Fibroblast of skin of abdomen (primary cell): ENCODE measurements at places on chromosomes 4 and X.

DNA sequence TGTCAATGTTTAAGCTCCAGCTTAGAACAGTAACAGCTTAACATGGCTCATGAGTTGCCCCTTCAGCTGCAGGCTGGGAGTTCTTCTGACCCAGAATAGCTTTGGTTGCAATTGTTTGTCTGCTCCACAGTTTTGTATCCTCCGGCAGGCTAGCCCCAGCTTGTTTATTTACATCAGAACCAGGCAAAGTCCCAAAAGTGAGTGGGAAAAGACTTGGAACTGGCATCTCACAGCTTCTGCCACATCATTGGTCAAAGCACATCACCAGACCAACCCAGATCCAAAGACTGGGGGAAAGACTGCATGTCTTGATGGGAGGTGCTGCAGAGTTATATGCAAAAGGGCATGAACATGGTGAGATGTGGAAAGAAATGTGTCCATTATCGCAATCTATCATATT lies 231.2 kb upstream of the CPEB2 start:
- DNase-seq = no peak

- DNase-seq = peak; percentile 23
Observed at GRCh38 chr4:95549246-95550114, 707 bp upstream of the UNC5C start.

DNA sequence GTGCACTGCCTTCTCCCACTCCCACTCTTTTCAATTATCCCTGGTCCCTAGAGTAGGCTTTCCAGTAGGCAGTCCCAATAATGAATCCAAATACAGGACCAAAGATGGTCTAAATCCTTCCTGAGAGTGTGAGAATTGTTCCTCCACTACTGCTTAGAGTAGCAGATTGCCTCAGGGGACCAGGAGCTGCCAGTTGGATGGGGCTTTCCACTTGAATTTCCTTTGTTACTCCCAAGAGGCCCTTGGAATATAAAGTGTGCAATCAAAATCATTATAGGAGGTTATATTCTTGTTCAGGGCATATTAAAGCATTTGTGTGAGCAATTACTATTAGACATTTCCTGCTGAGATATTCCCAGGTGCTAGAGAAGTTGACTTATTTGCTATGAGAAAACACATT lies 156.6 kb upstream of the TLL1 start:
- no peak for DNase-seq

DNA sequence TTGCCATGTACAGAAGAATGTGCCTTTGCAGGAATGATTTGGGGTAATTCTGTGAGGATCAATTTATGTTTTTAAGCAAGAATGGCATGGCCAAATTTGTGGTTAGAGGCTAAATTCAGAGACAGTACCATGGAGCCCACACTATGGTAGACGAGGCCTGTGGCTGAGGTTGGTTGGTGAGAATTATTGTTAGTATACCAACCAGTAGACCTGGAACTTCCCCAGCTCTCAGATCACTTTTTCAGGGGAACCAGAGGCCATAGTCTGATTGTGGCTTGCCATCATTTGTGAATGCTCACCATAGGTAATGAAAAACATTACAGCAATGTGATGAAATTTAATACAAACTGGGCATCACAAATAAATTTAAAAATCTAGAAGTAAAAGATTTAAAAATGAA lies 56.3 kb downstream of the SHISA3 start:
- DNase-seq = no peak

DNA sequence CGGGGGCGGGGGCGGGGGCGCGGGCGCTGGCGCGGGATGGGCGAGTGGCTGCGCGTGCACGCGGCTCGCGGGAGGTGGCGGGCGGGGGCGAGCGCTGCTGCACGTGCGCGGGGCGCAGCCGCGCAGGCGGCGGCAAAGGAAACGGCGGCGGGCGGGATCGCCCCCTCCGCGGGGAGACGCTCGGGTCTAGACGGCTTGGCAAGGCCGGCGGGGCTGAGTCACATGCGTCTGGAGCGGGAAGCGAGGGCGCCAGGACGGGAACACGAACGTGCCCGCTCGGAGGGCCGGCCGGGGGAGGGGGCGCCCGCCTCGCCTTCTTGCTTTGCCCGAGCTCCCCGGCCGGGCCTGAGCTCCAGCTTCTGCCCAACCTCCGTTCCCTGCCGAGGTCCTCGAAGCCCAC lies 4.3 kb upstream of the HAUS7 start:
- DNase-seq = peak; percentile 86

DNA sequence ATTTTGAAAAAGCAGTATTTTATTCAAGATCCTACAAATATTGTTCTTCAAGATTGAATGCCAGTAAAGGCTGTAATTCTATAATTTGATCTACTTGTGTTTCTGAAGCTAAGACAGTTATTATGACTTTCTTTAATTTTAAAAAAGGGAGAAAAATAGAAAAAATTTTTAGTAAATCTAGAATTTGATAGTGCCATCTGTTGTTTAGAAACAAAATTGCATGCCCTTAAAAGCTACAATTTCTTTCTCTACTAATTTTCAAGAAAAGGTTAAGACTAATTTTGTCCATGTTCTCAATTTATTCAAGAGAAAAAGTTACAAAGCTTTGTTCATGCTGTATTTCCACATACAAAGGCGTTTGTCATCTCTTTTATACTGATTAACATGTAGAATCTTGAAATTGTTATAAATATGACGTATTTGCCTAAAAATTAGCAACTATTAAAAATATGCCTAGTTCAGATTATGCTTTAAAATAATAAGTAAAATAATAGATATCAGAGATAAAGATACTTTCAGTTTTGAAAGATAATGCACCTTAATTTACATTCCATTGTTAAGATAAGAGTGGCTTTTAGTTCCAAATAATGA lies 25.6 kb upstream of the MMRN1 start:
- DNase-seq = no peak

- peak; percentile 1 for DNase-seq
Observed at GRCh38 chrX:105167233-105167632, 53.3 kb downstream of the TEX13A start.

DNA sequence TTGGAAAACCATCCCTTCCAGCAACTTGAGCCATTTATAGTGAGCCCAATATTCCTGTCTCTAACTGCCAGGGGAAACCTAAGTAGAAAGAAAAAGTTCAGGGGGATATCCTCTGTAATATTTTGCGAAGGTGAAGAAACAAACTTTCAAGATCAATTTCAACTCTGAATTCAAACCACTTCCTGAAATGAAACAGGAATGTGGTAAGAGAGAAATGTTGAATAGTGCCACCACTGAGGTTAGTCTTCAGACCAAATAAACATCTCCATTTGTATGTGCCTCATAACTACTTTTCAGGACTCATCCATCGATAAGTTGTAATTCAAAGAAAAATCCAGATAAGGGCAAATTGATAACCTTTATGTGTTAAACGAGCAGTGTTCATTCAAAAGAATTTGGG lies 128.7 kb downstream of the GABRB1 start:
- DNase-seq = no peak

- peak; percentile 62 for DNase-seq
Observed at GRCh38 chr4:125780164-125780563, 465.4 kb downstream of the FAT4 start.

DNA sequence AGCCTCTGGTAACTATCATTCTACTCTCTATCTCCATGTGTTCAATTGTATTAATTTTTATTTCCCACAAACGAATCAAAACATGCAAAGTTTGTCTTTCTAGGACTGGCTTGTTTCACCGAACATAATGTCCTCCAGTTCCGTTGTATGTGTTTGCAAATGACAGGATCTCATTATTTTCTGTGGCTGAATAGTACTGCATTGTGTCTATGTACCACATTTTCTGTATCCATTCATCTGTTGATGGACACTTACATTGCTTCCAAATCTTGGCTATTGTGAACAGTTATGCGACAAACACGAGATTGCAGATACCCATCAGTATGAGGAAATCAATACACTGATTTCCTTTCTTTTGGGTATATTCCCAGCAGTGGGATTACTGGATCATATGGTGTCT lies 8.4 kb upstream of the LDOC1 start:
- DNase-seq = no peak
